Cerebellar nuclear complex (tissue), 1 donor: ENCODE measurements at places on chromosomes 4 and X.

GRCh38 chr4:111991797-111992196 lies 153.5 kb upstream of the FAM241A start:
- DNase-seq, result no peak

DNA sequence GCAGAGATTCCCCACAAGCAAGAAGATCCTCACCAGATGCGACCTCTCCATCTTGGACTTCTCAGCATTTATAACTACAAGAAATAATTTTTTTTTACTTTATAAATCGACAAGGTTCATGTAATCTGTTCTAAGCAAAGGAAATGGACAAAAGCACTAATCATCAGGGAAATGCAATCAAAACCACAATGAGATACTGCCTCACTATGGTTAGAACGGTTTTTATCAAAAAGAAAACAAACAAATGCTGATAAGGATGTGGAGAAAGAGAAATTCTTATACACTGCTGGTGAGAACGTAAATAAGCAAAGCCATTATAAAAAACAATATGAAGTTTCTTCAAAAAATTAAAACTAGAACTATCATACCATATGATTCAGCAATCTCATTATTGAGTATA lies 1382.6 kb downstream of the ARAP2 start:
- DNase-seq, result no peak

DNA sequence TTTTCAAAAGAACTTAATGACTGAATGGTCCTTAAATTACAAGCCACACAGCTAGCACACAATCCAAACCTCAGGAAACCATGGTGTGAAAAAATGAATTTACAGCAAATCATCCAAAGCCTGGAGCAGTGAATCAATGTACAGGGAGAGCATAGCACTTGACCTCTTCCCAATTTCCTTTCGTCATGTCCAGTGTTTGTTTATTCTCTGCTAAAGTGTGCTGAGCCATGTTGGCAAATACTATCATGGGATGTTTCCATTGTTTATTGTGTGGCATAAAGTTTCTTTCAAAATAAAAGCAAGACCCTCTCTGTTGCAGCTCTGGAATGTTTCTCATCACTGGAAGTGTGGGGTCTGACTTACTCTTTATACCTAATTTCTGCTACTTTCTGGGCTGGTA lies 25.4 kb upstream of the FAM47B start:
- DNase-seq, result no peak

DNA sequence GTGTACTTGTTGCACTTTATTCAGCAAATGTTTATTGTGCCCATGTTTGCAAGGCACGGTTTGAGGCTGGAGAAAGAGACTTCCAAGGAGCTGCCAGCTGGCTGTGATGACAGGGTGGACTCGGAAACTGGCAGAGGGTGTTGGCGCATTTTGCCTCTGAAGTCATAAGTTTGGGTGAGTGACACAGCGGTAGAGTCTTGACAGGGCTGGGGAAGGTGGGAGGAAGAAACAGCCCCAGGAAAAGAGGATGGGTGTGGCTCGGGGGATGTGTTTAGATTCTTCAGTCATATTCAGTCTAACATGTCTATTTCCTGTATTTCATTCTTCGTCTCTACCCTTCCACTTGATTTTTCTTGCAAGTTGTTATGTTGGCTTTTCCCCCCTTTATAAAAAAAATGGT lies 77.0 kb upstream of the STOX2 start:
- no peak for DNase-seq

GRCh38 chrX:98065151-98065550 lies 1181.4 kb downstream of the RPA4 start:
- DNase-seq, result no peak

DNA sequence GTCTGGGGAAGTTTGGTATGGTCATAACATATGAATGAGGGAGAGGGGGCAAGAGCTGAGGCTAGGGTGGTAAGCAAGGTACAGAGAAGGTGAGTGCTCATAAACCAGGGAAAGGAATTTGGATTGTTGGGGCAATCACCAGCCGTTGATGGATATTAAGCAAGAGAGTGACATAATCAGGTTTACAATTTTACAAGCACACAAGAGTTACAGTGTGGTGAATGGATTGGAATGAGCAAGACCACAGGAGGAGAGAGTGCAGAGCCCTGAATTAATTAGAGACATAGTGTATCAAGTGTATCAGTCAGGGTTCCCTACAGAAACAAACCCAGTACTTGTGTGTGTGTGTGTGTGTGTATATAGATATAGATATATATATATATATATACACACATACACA lies 18.7 kb upstream of the FMR1NB start:
- DNase-seq, result no peak

DNA sequence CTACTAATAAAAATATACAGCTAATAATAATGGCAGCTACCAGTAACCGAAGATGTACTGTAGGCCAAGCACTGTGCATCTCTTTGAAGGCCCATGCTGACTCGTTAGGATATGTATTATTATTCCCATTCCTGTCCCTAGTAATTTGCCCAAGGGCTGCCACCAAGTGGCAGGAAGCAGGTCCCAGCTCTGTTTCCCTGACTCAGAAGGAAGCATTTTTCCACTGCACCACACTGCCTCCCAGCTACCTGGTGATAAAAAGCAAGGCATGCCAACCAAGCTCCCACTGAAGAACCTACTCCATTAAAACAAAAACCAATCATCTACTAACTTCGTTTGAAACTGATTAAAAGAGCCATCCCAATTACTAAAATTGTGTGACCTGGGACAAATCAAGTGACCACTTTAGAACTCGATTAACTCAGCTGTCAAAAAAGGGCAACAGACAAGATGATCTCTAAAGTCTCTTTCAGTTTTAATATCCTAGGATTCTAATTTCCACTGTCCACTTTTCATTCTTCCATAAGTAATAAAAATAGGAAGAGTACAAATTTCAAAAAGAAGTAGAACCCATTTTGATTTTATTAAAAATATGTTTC lies 24.3 kb upstream of the PGM2 start:
- no peak for DNase-seq

DNA sequence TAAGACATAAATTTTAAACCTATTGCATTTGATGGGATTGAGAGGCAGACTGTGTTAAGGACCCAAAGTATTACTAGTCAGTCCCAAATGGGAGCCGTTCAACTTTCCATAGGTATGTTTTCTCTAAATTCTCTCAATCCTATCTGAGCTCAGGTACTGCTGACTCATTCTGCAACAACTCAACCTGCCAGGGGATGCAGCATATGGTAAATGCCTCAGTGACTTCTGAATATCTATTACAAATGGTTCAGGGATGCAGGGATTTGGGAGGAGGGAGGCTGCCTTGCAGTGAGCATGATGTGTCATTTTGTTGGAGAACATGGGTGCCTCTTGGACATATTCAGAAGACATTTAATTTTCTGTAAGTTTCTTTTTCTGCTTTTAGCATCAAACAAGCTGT lies 97.3 kb downstream of the HDAC8 start:
- no peak for DNase-seq

- DNase-seq, result no peak
Measured at GRCh38 chr4:133969202-133969848, 232.3 kb downstream of the PABPC4L start.

- no peak for DNase-seq
Measured at GRCh38 chr4:17286752-17287460, 225.0 kb downstream of the QDPR start.

DNA sequence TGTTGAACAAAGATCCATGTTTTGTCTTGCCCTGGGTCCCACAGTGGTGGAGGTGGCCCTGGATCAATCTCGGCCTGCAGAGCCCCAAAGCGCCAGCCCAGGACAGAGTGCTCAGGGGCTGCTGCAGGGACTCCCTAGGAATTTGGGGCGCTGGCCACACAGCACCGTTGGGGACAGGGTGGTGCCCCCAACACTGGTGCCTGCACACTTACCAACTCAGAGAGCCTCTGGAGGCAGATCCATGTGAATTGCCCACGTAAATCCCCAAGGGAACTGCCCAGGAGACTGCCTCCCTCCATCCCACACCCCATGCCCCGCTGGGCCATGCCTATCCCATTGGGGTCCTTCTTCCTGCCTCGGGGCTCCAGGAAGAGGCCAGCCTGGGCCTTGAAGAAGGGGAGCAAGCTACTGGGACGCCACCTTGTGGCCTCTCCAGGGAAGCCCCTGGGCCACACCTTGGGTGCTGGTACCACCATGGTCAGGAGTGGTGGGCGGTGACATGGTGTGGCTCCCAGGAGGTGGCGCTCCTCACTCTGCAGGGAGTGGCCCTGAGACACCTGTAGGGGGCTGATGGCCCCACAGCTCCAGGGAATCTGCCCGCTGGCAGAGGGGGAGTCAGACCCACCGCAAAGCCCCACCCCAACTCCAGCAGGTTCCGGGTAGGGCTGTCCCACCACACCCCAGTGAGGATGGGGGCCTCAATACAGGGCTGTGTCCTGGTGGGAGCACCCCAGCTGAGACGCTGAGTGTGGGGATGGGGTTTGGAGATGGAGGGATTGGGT lies 22.8 kb downstream of the CFAP99 start:
- no peak for DNase-seq

GRCh38 chrX:153557618-153558355 lies 40.3 kb downstream of the ATP2B3 start:
- DNase-seq, result no peak

- no peak for DNase-seq
Measured at GRCh38 chrX:50107470-50107869, 93.3 kb downstream of the AKAP4 start.

GRCh38 chr4:29151584-29151983 lies 1568.6 kb upstream of the PCDH7 start:
- no peak for DNase-seq

DNA sequence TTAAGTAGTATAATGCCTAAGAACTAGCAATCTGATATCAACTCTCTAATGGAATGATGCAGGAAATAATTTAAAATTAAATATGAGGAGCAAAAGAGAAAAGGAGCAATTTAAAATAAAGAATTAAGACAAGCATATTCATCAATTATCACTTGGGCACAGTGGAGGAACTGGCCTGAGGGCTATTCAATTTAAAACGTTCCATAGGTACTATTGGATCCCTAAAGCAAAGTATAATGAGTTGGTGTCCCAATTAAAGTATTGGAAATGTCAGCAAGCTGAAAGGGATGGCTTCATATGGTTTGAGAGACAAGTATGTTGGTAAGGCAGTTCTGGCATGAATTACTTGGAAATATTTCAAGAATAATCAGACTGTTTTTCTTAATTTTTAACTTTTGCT lies 2064.1 kb upstream of the TENM3 start:
- no peak for DNase-seq

- DNase-seq, result no peak
Measured at GRCh38 chr4:122360754-122361153, 18.1 kb upstream of the ADAD1 start.

GRCh38 chr4:7806338-7807090 lies 133.1 kb downstream of the AFAP1 start:
- no peak for DNase-seq

DNA sequence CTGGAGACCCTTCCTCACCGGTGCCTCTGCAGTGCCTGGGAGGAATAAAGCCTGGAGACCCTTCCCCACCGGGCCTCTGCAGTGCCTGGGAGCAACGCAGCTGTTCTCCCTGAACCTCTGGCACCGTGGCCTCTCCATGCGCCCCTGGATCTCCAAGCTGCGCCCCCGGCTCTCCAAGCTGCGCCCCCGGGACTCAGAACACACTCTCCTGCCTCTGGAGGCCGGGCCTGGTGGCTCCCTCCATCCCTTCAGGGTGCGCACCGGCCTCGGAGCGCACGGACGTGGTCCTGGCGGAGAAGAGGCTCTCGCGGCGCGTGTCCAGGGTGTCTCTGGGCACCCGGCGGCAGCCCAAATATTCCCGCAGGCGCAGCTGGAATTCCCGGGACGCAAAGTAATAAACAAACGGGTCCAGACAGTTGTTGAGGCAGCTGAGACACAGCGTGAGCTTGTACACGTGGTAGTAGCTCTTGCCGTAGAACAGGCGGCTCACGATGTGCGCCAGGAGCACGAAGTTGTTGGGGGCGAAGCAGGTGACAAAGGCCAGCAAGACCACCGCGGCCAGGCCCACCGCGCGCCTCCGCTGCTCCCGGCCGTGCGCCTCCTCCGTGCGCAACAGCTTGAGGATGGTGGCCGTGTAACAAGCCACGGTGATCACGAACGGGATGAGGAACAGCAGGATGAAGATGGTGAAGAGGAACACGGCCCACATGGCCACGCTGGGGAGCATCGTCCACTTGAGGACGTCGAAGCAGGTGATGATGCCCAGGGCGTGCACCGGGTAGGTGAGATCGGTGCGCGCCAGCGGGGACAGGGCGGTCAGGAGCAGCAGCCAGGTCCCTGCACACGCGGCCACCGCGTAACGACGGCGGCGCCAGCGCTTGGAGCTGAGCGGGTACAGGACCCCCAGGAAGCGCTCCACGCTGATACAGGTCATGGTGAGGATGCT lies 12.8 kb upstream of the ASMTL start:
- DNase-seq, result no peak

GRCh38 chrX:98646351-98646750 lies 1762.6 kb downstream of the RPA4 start:
- no peak for DNase-seq

- DNase-seq, result no peak
Measured at GRCh38 chr4:48620093-48620492, 130.0 kb downstream of the ZAR1 start.

DNA sequence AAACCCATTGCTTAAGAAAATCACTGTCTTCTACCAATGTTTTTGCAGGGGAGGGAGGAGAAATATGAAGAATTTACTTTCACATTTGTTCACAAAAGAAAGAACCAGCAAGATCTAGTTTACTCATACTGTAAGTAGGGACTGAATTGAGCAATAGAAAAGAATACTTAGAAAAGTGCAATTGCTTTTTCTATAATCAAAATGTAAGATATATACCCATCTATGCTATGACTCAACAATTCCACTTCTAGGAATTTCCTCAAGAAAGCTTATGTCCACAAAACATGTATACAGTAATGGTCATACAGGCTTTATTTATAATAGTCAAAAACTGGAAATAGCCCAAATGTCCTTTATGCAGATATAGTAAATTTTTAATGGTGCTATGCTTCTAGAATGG lies 196.4 kb downstream of the LRBA start:
- no peak for DNase-seq

DNA sequence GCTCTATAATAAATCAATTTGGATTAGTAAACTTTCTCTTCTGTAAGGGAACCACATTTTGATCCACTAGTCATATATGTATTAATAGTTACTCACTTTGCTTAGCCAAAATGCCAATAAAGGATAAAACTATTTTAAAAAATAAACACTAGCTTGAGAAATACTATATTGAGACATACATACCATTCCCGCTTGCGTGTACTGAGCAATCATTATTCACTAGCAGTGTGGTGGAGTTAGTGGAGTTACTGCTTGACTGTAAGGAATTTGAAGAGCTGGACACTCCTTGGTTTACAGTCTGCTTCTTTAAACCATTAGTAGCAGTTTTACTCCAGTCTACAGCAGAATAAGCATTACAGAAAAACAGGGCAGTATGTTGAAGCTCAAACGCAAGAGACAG lies 10.8 kb upstream of the PHKA2 start:
- DNase-seq, result no peak

DNA sequence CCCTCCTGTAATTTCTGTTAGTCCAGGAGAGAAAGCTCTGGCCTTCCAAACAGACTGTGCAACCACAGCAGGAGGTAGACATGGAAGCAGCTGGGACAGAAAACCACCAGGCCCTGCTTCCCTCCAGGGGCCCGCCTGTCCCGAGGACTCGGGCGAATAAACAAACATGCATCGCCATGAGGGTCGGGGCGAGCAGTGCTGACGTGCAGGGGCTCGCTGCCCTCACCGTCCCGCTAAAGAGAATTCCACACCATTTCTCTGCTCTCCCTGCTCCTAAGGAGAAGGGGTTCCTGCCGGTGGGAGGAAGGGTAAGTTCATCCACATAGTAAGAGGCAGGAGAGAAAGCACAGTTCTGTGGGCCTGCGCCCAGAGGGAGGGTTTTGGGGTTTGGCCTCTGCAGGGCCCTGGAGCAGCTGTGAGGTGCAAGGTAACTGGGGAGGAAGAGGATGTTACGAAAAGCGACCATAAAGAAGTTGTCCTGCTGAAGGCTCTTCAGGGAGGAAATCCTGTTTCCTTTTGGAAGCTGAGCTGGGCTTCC lies 54.9 kb downstream of the WFS1 start:
- DNase-seq, result no peak
